ENCODE measurements at places on chromosomes 1 and 21.
A peak's percentile ranks its signal among the peaks of the same experiment; 100 is the strongest.

DNA sequence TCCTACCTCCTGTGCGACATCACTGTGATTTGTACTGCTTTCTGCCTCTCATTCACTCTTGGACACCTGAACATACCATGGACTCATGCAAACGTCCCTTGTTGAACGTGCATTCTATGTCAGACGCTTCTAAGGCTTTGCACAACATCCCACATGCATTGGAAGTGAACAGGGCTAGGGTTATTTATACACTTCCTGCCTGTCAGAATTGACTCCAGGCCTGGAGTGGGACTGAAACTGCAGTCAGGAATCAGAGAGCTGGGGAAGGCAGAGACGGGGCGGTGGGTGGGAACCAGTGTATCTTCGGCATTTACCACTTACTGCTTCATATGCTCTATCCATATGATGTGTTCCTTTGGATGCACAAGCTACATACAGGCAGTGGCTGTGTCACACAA, 81.4 kb upstream of the GALNT2 start:
- DNase-seq: no peak

DNA sequence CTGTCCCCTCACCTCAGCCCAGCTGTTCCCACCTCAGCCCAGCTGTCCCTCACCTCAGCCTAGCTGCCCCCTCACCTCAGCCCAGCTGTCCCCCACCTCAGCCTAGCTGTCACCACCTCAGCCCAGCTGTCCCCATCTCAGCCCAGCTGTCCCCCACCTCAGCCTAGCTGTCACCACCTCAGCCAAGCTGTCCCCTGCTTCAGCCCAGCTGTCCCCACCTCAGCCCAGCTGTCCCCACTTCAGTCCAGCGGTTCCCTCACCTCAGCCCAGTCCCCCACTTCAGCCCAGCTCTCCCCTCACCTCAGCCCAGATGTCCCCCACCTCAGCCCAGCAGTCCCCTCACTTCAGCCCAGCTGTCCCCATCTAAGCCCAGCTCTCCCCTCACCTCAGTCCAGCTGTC, 88.4 kb upstream of the CSF3R start:
- no peak for DNase-seq

- no peak for DNase-seq
Observed at GRCh38 chr1:224172229-224172628, 10.8 kb upstream of the DEGS1 start.

GRCh38 chr1:201551877-201552731, 13.2 kb downstream of the NAV1 start:
- DNase-seq: no peak

DNA sequence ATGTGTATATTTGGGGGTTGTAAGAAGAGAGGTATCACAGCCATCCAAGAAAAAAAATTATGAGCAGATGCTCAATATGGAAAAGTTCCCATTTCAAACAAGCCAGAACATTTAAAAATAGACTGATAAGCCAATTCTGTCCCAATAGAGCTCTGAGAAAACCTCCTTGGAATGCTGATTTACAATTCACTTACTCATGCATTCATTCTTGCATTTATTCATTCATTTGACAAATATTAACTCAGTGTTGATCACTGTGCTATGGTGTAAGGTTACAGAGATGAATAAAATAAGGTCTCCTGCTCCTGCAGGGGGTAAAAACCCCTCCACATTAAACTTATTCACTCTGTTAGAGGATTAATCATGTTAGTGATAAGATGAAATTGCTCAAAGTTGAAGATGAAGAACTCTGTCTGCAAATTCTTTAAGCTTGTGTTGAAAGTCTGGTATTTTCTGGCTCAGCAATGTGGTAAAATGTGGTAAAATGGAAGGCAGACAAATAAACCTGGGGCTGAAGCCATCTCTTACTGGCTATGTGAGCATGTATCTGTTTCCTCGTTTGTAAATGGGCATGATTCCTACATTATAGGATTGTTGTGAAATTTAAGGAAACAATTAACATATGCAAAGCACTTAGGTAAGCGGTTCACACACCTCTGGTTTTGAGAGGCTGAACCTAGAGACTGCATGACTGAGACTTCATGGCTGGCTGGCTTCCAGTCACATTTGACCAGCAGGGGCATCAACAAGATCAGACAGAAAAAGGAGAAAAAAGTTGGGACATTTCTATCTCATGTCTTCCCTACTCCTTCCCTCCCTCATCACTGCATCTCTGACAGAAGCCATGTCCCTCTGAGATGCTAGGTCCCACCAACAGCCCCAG, 45.0 kb upstream of the DAB1 start:
- no peak for DNase-seq

DNA sequence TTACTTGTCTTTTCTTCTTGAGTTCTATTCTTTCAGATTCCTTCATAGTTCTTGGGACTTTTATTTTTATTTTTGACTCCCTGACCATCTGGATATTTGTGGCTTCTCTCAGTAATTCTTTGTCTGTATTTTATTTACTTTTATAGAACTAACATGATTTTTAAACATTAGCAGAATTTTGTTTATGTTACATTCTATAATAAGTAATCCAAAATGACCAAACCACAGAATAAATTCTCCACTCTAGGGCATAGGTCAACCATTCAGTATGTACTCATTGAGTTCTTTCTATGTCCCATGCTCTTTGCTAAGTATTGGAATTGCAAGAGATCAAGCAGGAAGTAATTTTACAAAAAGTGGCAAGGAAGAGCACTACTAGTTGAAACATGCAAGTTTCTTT, 969.0 kb downstream of the TTLL7 start:
- DNase-seq: no peak

GRCh38 chr1:50634251-50634650, 211.0 kb upstream of the DMRTA2 start:
- DNase-seq: no peak

DNA sequence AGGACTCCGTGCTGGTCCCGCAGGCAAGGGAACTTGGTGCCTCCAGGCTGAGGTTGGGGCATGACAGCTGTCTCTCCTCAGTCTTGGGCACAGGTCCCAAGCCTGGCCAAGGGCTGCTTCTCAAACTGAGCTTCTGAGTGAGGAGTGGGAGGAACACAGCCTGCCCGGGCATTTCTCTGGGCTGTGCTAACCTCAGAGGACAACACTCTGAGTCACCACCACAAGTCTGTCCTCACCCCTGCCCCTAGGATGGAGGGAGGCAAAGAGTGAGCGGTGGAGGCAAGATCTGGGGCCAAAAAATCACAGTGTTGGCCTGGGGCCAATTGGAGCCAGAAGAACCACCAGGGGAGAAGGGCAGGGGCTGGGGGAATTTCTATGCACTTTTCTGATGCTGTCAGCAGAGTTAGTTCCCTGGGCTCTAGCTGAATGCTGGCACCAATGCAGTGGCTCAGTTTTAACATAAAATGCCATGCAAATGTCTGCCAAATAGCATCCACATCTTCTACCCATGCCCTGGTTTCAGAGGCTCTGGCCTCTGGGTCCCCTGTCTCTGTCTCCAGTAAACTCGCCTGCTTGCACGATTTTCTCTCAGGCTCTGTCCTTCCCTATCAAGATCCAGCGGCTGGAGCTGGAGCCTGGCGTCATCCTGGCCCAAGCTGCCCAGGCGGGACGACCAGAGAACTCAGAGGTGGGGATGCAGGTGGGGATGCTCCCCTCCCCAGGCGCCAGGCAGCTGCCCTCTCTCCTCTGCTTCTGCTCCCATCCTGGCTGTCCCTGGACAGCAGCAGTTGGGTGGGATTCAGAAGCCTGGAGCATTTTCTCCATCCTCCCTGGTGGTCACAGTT, 11.0 kb upstream of the CDK18 start:
- DNase-seq: peak; percentile 53

- DNase-seq: peak; percentile 64
Observed at GRCh38 chr1:162019006-162019405, 4.7 kb downstream of the OLFML2B start.

DNA sequence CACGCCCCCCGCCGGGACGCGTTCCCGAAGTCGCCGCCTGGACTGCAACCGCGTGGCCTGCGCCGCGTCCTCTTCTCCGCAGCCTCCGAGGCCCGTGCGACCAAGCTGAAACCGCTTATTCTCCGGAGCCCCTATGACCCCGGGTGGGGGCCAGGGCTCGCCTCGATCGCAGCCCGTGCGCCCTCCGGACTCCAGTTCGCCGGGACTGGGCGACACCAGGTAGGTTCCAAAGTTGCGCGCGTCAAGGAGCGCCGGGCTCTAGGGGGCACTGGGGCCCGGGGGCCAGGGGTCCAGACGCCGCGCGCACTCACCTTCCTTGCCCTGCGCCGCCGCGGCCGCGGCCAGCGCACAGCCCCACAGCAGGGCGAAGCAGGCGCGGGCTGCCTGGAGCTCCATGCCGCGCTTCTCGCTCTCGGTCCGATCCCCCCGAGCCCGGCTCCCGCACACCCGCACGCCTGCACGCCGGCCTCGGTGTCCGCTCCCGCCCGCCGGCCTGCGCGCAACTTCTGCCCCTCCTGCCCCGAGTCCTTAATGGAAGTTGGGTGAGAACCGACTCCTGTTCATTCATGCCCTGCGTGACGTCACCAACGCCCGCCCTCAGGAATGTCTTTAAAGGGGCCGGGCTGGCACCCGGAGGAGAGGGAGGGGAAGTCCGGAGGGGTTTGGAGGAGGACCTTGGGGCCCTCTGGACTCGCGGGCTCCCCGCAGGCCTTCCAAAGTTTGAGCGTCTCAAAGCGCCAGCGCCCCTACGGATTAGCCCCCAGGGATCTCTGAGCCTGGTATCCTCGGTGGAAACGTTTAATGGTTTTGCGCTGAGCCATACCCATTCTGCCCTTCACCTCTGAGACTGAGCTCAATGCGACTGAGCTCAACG, at the start of gene EPHA2:
Gene EPHA2 (minus strand): TSS at position 533 of the 874 bp plus-strand sequence. CDS start 137 bp downstream, at position 396.
- DNase-seq: no peak

- no peak for DNase-seq
Observed at GRCh38 chr21:16794950-16795349, 717.9 kb upstream of the CXADR start.

GRCh38 chr1:164733070-164733469, 174.1 kb downstream of the PBX1 start:
- no peak for DNase-seq

- no peak for DNase-seq
Observed at GRCh38 chr1:212482006-212482636, 49.4 kb downstream of the NENF start.

DNA sequence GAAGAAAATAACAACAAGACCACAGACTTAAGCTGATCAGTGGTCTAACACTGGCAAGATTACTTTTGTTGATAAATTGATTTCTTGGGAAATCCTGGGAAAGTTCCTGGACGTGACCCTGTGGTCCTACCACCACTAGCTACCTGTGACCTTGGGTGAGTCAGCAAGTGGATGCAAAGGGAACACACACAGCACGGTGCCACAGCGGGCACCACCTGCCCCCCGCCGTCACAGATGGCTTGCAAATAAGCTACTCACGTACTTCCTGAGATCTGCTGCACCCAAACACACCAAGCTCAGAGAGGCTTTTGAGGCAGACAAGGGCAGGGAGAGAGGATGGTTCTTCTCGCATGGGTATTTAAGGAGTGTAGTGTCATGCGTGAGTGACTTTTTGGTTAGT, 12.7 kb downstream of the CFAP298 start:
- DNase-seq: no peak

DNA sequence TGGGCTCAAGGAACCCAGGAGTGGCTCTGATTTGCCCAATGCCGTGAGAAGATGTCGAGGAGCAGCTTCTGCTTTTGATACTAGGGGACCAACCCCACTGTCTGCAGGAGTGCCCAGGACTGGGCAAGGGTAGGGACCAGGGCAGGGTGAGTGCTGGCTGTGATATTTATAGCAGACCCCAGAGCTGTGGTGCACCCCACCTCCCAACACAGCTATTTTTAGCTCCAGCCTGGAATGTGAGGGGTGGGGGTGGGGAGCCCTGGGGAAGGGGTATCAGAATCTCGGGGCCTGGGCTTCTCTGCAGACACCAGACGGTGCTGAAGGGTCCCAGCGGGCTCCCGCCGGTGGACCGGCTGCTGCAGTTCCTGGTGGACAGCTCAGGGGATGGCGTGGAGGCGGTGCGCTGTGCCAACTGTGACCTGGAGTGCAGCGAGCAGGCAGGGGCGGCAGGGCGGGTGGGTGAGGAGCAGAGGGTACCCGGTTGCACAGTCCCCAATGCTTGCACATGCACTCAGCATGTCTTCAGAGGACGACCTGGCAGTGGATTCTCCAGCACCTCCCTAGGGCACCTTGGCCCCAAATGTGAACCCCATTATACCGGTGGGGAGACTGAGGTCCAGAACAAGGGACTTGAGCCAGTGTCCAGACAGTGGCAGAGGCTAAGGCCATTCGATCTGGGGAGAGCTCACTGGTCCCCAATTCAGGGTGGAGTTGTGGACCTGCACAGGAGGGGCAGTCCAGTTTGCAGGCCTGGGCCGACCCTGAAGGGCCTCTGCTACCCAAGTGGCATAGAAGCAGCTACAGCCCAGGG, 1.4 kb downstream of the RNF207 start:
- DNase-seq: no peak

DNA sequence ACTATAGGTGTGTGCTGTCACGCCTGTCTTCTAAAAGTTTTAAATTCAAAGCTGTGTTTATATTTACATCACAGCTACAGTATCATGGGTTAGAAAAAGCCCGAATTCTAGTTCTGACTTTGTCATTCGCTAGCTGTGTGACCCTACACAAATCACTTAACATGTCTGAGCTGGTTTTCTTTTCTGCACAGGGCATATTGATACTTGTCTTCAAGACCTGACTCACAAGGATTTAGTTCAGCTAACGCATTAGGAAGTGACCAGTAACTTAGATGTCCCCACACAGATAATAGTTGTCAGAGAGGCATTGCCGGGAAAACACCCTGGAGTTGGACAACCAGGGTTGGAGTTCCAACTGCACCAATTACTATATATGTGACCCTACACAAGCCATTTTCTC, 25.9 kb downstream of the GIPC2 start:
- no peak for DNase-seq
